ENCODE measurements at places on chromosomes 4 and X. TPM values are rescaled to one million over a fixed set of nuclear protein-coding genes. Genes with fewer than 3 reads are reported as not detected.

GRCh38 chr4:176261018-176261417 lies 8.0 kb downstream of the ASB5 start:
- no peak for DNase-seq
- no peaks in the 10 kb centered on the region for H3K27me3 ChIP-seq
- H3K27ac ChIP-seq = no peak overlapping the region
- no peaks in the 10 kb centered on the region for H3K36me3 ChIP-seq

GRCh38 chrX:53930515-53931380 lies 113.5 kb downstream of the PHF8 start:
- H3K4me1 ChIP-seq = no peaks in the 10 kb centered on the region
- no peak for DNase-seq
- H3K27ac ChIP-seq = no peak overlapping the region

DNA sequence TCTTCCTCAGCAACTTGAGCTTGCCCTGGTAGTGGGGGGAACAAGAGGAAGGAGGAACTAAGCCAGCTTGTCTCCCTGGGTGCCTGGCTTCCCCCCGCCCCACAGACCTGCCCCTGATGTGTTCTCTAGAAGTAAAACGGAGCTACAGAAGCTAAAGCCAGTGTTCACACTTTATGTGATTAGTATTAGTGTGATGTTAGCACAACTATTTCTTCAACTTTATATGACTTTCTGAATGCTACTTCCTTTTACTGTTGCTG lies 10.7 kb downstream of the RGS12 start:
- no peaks in the 10 kb centered on the region for H3K36me3 ChIP-seq
- no peak for DNase-seq
- no peaks in the 10 kb centered on the region for H3K4me1 ChIP-seq
- H3K4me3 ChIP-seq = no peak overlapping the region
- no peaks in the 10 kb centered on the region for H3K27me3 ChIP-seq

GRCh38 chr4:75844151-75844662 lies 58.0 kb downstream of the PPEF2 start:
- no peaks in the 10 kb centered on the region for H3K27me3 ChIP-seq
- H3K4me3 ChIP-seq = no peak overlapping the region
- peak overlapping the region; percentile 86 for H3K27ac ChIP-seq
- peaks cover 53% of the 10 kb centered on the region for H3K4me1 ChIP-seq
- H3K36me3 ChIP-seq = no peaks in the 10 kb centered on the region

- H3K4me1 ChIP-seq = no peaks in the 10 kb centered on the region
- peak; percentile 33 for DNase-seq
- peak overlapping the region; percentile 60 for H3K4me3 ChIP-seq
- no peaks in the 10 kb centered on the region for H3K36me3 ChIP-seq
- H3K27me3 ChIP-seq = no peaks in the 10 kb centered on the region
- peak overlapping the region; percentile 86 for H3K27ac ChIP-seq
Measured at GRCh38 chrX:96685210-96686099, 813 bp downstream of the DIAPH2 start.

DNA sequence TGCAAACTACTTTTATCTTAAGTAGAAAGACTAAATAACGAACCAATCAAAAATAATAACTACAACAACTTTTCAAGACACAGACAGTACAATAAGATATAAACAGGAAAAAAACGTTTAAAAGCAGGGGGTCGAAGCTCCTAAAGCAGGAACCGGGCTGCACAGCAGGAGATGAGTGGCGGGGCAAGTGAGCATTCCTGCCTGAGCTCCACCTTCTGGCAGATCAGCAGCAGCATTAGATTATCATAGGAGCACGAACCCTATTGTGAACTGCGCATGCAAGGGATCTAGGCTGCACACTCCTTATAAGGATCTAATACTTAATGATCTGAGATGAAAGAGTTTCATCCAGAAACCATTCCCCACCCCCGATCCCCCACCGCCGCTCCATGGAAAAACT lies 146.2 kb downstream of the TEX11 start:
- H3K36me3 ChIP-seq = no peaks in the 10 kb centered on the region
- no peak overlapping the region for H3K27ac ChIP-seq
- H3K27me3 ChIP-seq = no peaks in the 10 kb centered on the region
- no peak overlapping the region for H3K4me3 ChIP-seq
- H3K4me1 ChIP-seq = no peaks in the 10 kb centered on the region
- no peak for DNase-seq

DNA sequence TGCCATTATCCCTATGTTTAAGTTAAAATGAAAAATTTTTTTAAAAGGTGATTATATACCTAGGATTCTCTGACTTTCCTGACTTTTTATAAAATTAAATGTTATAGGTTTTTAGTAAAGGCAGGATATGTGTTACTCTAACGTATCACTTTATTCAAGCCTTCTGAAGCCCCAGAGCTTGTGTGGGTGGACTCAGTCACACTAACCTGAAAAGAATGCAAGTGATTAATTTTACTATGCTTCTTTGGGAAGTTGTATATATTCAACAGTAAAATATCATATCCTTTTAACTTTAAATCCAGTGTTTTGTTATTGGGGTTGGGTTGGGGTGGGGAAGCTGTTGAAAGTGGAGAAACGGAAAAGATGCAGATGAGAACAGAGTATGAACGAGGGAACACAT lies 22.8 kb downstream of the PDLIM3 start:
- no peak overlapping the region for H3K27ac ChIP-seq
- H3K27me3 ChIP-seq = no peaks in the 10 kb centered on the region
- no peaks in the 10 kb centered on the region for H3K36me3 ChIP-seq
- no peak overlapping the region for H3K4me3 ChIP-seq

DNA sequence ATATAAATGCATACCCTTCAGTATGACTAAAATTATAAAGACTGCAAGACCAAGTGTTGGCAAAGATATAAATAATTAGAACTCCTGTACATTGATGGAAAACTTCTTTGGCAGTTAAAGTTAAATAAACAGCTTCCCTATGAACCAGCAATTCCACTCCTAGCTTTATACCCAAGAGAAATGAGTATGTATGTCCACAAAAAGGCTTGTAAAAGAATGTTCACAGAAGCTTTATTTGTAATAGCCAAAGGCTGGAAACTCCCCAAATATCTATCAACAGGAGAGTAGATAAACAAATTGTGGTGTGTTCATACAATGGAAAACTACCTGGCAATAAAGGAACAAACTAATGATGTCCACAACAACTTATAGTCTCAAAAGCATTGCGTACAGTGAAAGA lies 184.8 kb downstream of the AMELX start:
- H3K36me3 ChIP-seq = no peaks in the 10 kb centered on the region
- H3K27ac ChIP-seq = no peak overlapping the region
- no peak for DNase-seq
- H3K27me3 ChIP-seq = no peaks in the 10 kb centered on the region

DNA sequence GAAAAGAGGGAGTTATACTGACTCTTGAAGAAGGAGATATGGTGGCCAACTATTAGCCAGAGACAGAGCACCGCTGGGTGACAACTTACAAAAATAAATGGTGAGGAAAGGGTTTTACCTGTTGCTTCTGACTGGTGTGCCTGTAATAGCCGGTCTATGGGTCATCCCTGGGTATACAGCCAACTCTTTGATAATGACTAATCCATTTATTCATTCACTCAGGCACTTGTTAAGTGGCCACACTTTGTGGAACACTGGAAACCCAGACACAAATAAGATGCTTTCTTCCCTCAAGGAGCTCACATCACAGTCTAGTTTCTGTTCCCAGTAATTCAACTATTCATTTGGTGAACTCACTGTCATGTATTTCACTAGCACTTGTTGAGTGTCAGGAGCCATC lies 13.2 kb upstream of the CAPN6 start:
- H3K4me3 ChIP-seq = no peak overlapping the region
- no peaks in the 10 kb centered on the region for H3K36me3 ChIP-seq
- H3K27me3 ChIP-seq = no peaks in the 10 kb centered on the region
- H3K27ac ChIP-seq = no peak overlapping the region
- no peaks in the 10 kb centered on the region for H3K4me1 ChIP-seq

- H3K27ac ChIP-seq = no peak overlapping the region
- H3K36me3 ChIP-seq = no peaks in the 10 kb centered on the region
- DNase-seq = no peak
Measured at GRCh38 chrX:21932292-21933002, 8.1 kb upstream of the SMS start.

DNA sequence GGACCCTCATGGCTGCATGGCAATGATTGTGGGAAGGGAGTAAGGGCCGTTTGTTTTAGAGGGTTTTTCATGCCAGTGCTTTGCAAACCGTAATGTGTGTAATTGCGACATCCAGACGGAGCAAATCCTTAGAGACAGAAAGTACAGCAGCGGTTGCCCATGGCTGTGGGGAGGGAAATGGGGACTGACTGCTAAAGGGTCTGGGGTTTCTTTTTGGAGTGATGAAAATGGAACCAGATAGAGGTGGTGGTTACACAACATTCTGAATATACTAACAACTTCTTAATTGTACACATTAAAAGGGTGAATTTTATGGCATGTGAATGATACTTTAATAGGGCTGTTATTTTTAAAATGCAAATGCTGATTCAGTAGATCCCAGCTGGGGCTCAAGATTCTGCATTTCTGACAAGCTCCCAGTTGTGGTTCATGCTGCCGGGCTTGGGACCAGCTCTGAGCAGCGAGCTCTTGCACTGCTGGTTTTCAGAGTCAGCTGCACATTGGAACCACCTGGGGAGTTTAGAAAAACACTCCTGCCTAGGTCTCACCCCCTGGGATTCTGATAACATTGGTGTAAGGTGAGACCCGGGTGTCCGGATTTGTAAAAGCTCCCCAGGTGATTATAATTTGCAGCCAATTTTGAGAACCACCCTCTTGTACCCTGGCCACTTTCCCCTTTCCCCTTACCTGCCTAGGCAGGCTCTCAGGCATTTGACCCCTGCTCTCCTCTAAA lies 47.7 kb downstream of the PRPS1 start:
- H3K4me1 ChIP-seq = 0 out of 2 replicates have a peak, but pooled peaks cover 6% of the 10 kb centered on the region
- no peaks in the 10 kb centered on the region for H3K36me3 ChIP-seq
- H3K27me3 ChIP-seq = no peaks in the 10 kb centered on the region
- peak overlapping the region; percentile 38 for H3K4me3 ChIP-seq

The RNF128 gene
- 42.4 TPM for total RNA-seq
